ENCODE measurements at places on chromosomes 16 and 17. TPM values are rescaled to one million over a fixed set of nuclear protein-coding genes. Genes with fewer than 3 reads are reported as not detected.

Gene CUEDC1
- 3.0 TPM for total RNA-seq

Gene CLEC19A
- not detected for total RNA-seq

Gene SLC13A5
- 1.4 TPM for total RNA-seq

Gene ZNF469
- total RNA-seq, result 1.9 TPM

Gene CCDC200
- total RNA-seq, result not detected

Gene GLIS2
- total RNA-seq, result 9.0 TPM

Gene ERI2
- total RNA-seq, result 19.5 TPM

Gene HOXB6
- total RNA-seq, result not detected

Gene INCA1
- total RNA-seq, result 2.1 TPM

Gene KCTD11
- 7.7 TPM for total RNA-seq

Gene BTBD17
- total RNA-seq, result 4.9 TPM

Gene C17orf50
- total RNA-seq, result not detected

GRCh38 chr17:7328840-7329373 is at the start of gene NEURL4:
Gene NEURL4, minus strand, starts transcription at chr17:7329335. Its CDS starts 23 bp downstream, at chr17:7329312.
- peak; percentile 60 for DNase-seq

GRCh38 chr17:8324132-8324531 is 14.1 kb downstream of the ARHGEF15 start:
- DNase-seq, result no peak

DNA sequence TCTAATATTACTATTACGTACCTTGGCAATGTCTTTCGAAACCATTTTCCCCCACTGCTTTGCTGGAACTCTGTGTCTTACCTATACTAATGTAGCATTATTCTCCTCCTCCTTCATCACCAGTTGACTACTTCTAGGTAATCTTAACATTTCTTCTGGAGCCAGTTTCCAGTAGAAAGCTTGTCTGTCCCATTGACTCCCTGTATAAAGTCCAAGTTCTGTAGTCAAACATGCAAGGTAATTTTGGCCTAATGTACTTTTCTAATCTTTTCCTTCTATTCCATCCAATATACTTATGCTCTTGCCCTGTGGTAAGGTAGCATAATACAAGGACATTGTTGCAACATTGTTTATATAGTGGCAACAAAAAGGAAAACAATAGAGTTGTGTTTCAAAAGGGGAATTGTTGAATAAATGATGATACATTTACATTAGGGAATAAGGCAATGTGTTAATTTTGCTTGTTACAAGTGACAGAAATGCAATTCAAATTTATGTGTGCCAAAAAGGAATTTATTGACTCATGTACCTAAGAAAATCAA is 27.9 kb downstream of the OMG start:
- no peak for DNase-seq

DNA sequence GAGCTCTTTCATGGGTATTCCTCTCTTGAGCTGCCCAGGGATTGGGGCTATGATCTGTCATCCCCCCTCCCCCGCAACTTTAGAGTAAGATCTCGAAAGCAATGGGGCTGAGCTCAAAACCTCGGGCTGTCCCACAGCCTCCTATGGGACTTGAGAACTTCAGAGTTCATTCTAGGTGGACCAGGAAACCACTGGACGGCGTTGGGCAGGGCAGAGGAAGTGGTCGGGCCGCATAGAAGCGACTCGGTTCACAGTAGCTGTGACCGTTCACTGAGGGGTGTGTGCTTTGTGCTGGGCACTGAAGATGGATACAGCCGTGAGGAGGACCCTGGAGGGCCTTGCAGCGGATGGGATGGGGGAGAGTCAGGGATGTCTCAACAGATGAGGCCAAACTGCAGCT is 292.0 kb downstream of the CPPED1 start:
- no peak for DNase-seq

DNA sequence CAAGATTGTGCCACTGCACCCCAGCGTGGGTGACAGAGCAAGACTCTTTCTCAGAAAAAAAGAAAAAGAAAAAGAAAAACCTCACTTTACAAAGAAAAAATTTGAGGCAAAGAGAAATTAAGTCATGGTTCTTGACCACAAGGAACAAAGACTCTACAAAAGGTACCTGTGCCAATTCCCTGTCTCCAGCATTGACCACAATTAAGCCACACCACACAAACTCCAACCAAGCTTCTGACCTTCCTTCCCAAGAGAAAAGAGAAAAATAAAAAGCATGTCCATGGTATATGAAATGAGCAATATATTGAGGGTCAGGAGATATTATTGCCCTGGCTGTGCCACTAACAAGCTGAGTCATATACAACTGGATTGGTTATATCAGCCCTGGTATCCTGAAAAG is 146.3 kb upstream of the NOG start:
- no peak for DNase-seq

GRCh38 chr16:64983231-64983630 is 138.6 kb downstream of the CDH11 start:
- no peak for DNase-seq

- peak; percentile 36 for DNase-seq
These were observed 2.4 kb downstream of the USH1G start for GRCh38 chr17:74920642-74921025.

- no peak for DNase-seq
These were observed 262.7 kb upstream of the KCNJ16 start for GRCh38 chr17:69812240-69812837.

GRCh38 chr16:82031116-82032084 is 3.7 kb upstream of the HSD17B2 start:
- DNase-seq, result peak; percentile 75

DNA sequence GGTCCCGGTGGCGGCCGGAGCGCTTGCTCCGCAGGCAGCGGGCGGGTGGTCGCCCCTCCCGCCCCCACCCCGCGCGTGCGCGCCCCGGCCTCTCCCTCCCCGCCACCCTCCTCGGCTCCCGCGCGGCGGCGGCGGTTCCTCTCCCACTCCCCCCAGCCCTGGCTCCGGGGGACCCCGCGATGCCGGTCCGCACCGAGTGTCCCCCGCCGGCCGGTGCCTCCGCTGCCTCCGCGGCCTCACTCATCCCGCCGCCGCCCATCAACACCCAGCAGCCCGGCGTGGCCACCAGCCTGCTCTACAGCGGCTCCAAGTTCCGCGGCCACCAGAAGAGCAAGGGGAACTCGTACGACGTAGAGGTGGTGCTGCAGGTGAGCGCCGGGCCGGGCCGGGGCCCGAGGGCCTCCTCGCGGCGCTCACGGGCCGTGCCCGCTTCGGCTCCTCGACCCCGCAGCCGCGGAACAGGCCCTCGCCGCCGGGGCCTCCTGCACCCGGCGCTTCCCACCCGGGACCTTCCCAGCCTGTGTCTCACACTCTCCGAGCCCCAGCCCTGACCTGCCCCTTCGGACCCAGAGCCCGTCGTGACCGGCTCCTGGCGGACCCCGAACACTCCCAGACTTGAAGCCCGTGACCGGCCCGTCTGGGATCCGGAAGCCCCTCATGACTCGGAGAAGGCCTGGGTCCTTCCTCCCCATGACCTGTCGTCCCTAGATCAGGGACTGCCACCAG is 490 bp downstream of the GID4 start:
- peak; percentile 63 for DNase-seq

- no peak for DNase-seq
These were observed 14.9 kb upstream of the ARL6IP1 start for GRCh38 chr16:18816286-18816685.

- DNase-seq, result no peak
These were observed 30.5 kb downstream of the SLC5A11 start for GRCh38 chr16:24876231-24876630.

- no peak for DNase-seq
These were observed 44.3 kb upstream of the GNG13 start for GRCh38 chr16:844638-845350.

GRCh38 chr17:48630009-48630924 is 4.1 kb upstream of the HOXB9 start:
- DNase-seq, result no peak

GRCh38 chr17:81066072-81066471 is 31.1 kb downstream of the BAIAP2 start:
- no peak for DNase-seq

DNA sequence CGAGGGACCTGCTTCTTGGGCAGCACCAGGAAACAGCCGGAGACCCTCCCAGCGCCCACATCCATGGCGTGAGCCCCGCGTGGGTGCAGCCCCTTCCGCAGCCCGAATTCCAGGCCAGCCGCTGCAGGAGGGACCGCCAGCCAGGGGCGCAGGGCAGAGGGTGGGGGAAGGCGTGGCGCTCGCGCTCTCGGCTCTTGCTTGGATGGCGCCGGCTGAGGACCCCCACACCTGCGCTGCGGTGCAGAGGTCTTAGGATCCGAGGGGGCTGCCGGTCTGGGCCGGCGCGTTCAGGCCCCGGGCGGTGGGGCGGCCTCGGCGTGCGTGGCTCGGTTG is 28.8 kb downstream of the ACTG1 start:
- DNase-seq, result peak; percentile 52

All from GM23338 (cell line).